Stimulated activated CD8-positive, alpha-beta memory T cell treated with anti-CD3 and anti-CD28 coated beads, Interleukin-15, amount 100 ng/mL, for 24 hours (primary cell): ENCODE measurements at places on chromosomes 12 and 14.

GRCh38 chr14:87065366-87065765 is 927.6 kb downstream of the GALC start:
- DNase-seq, result no peak

GRCh38 chr14:101288436-101289229 is 272.7 kb upstream of the DIO3 start:
- DNase-seq, result no peak

- no peak for DNase-seq
Observed at GRCh38 chr12:32252199-32253073, 145.8 kb downstream of the BICD1 start.

DNA sequence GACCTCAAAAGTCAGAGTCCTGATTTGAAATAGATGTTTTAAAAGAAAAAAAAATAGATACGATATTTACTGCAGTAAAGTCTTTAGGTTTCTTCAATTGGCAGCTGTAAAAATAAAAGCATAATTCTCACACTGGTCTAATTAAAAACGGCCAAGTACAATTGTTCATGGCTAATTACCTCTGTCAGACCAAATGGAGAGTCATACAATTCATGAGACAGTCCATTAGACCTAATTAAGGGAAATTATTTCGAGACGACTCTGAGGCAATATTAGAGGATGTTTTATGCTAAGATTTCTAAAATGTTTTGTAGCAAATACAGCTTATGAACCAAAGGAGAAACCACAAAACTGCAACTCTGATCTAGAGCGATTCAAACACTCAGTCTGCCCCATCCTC is 131.3 kb downstream of the PHLDA1 start:
- DNase-seq, result no peak

DNA sequence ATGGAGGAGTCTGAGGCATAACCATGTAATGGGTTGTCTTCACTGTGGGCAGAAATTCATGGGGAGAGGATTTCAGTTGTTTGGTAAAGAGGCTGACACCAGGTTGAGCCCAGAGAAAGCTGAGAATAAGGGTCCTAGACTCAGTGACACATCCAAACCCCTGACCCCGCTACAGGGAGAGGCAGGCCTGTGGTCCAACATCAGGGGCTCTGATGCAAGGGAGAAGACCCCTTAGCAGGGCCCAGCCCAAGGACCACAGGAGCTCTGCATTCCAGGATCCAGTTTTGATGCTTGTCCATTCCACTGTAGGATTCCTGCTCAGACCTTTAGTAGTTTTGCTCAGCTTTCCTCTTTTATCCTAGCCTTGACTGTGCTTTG is 15.5 kb downstream of the GPR68 start:
- no peak for DNase-seq

DNA sequence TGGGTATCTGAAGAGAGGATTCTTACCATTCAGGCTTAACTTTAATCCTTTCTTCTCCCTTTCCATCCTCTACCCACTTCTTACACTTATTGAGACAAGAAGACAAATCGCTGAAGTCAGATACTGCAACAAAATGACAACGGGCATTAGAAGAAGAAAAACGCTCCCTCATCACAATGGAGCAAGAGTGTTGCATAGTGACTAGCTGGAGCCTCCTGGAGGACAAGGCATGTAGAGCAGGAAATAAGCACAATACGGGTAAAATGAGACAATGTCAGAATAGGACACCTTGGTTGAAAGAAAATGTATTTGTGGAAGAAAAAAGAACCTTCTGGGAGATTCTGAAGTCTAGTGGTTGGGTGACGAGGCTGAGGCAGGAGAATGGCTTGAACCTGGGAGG is 501.0 kb downstream of the RERGL start:
- no peak for DNase-seq

DNA sequence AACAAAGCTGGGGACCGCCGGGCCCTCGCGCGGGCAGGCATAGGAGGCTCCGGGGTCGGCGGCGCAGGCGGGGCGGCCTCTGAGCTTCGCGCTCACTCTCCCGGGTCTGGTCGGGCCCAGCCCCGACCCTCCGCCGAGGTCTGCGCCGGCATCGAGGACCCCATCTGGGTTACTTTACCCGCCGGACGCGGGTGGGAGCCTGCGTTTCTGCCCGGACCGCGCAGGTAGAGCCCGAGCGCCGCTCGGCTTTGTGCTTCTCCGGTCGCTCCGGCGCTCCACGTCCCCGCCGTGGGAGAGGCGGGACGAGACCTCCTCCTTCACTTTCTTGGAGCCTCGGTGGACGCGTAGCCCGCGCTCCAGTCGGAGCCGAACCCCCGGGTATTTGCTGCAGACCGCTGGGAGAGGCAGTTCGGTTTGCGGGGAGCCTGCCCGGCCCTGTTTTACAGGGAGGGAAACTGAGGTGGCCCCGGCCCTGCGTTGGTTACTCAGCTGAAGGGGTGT is 63.2 kb downstream of the FBXL14 start:
- DNase-seq, result no peak

- no peak for DNase-seq
Observed at GRCh38 chr12:48819986-48820725, 1.9 kb downstream of the CACNB3 start.

DNA sequence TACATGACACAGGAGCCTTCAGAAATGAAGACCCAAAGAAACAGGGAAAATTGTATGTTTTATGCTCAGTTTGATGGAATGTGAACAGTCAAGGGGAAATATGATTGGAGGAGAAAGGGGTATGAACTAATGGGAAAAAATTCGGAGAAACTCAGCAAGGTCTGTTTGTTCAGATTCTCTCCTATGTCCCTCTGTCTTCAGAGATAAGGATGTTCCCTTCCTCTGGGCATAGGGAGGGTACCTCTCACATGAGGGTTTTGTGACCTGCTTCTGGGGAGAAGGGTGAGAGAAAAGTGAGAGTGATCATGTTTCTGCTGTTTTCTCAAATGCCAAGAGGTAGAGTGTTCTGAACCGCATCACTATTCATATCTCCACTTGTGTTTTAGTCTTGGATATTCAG is 26.6 kb upstream of the LIMA1 start:
- no peak for DNase-seq
